Sciatic nerve (tissue), 2 donors: ENCODE measurements at places on chromosomes 11 and 22. TPM values are rescaled to one million over a fixed set of nuclear protein-coding genes. Genes with fewer than 3 reads are reported as not detected.

DNA sequence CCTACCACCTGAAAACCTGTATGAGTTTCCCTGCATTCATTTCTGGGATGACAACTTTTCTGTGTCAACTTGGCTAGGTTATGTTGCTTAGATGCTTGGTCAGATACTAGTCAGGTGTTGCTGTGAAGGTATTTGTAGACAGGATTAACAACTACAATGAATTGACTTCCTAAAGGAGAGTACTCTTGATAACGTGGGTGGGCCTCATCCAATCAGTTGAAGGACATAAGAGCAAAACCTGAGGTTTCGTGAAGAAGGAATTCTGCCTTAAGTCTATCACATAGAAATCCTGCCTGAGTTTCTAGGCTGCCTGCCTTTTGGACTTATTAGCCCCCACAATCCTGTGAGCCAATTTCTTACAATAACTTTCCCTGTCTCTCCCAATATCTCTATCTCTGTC is 81.2 kb upstream of the TBCEL start:
- DNase-seq = no peak

- DNase-seq = no peak
Measured at GRCh38 chr22:27419473-27419872, 382.1 kb downstream of the MN1 start.

- DNase-seq = no peak
Measured at GRCh38 chr11:94558932-94559331, 8.2 kb upstream of the PIWIL4 start.

GRCh38 chr11:113162592-113162962 is 151.8 kb upstream of the TTC12 start:
- peak; percentile 68 for DNase-seq

- no peak for DNase-seq
Measured at GRCh38 chr11:102110761-102111010, 439 bp downstream of the YAP1 start.

- DNase-seq = no peak
Measured at GRCh38 chr22:30763815-30764673, 69.4 kb downstream of the OSBP2 start.

DNA sequence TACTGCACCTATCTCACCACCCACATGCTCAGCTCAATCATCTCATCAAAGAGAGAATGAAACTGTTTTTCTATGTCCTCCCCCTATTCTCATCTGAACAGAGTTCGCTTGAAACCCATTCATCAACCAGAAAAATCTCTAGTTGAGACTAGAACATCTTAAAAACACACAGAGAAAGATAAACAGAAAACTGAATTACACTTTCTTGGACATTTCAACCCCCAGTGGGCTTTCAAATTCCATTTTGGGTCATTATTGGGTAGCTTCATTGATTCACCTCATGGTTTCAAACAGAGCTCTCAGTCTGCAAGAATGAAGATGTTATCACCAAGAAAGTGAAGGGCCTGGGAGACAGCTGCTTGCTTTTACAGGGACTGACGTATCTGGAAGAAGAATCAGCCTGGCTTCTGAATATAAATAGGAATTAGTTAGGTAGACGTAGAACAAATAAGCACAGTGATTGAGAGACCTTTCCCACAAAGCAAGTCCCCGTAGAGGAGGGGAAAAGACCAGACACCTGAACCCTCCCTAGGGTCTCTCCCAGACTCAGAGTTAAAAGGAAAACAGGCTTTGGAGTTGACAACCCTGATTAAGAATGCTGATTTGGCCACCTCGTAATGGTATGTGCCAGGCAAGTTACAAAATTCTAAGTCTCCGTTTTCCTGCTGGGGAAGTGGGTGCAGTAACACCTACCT is 155.7 kb downstream of the BBOX1 start:
- no peak for DNase-seq

- DNase-seq = no peak
Measured at GRCh38 chr11:8503910-8504364, 90.1 kb downstream of the STK33 start.

DNA sequence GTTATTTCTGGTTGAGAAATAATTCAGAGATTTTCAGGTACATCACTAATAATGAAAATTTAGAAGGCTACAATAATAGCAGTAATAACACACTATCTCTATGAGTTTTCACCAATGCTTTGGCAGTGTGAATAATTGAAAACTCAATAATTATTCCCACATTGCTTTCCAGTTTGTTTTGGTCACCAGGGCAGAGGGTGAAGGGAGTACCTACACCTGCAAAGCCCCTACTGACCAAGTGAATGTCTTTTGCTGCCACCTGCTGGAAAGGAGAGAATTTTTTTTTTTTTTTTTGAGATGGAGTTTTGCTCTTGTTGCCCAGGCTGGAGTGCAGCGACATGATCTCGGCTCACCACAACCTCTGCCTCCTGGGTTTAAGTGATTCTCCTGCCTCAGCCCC is 3.2 kb downstream of the NELL1 start:
- DNase-seq = no peak

DNA sequence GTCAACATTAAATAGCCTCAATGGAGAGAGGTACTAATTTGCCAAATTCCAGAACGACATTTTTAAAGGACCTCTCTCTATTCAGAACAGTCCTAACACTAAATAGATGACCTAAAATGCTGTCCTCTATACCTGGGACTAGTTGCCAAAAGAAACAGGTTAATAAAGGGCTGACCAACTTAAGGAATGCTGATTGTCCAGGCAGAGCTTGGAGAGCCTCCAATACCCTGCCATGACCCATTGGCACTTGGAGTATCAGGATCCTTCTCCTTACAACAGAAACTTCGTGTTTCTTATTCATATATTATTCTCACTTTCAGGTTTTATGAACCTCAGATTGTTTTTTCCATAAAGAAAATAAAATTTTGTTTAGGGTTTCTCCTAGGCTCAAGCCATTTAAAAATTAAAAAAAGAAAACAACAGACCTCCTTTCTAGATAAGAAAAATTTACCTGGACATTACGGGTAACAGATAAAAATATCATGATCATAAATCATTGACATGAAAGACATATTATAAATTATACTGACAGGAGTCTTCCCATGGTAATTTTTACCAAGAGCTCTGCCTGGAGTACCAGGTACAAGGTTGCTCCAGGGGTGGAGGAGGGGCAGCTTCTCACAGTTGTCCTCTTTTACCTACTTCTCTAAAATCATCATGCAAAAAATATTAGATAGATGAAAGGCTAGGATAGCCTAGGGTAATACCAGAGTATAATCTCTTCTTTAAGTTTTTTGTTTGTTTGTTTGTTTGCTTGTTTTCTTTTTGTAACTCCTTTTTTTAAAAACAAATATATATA is 2.0 kb downstream of the LRRC4C start:
- DNase-seq = no peak

- no peak for DNase-seq
Measured at GRCh38 chr22:45554040-45554406, 51.3 kb downstream of the FBLN1 start.

DNA sequence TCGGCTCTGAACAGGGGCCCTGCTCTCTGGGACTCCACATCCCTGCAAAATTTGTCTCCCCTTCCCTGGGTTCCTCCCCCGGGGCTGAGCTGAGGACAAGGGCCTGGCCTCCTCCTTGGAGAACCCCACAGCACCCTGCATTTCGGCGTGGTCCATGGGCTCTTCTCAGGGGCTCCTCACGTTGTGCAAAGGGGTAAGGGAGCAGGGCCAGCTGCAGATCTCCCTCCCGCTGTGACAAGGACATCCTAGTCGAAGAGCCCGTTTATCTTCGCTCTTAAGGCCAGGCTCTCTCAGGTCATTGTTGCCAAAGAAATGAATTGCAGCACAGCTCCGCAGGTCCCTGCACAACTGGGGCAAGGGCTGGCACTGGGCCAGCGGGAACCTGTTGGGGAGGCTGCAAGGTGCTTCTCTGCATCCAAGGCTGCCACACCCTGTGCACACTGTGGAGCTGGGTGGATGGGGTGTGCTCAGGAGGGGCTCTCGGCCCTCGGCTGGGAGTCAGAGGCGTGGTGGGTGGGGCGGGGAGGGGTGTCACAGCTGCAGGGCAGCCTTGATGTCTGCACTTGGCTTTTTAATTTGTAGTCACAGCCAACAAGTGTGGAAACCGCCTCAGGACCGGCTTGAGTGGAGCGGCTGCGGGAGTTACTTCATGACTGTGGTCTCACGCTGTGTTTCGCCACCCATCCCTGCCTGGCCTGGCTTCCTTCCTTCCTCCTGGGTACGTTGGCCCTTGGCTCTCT is 26.6 kb upstream of the SEPTIN5 start:
- DNase-seq = no peak

GRCh38 chr11:98069861-98070260 is 950.9 kb upstream of the CNTN5 start:
- no peak for DNase-seq

DNA sequence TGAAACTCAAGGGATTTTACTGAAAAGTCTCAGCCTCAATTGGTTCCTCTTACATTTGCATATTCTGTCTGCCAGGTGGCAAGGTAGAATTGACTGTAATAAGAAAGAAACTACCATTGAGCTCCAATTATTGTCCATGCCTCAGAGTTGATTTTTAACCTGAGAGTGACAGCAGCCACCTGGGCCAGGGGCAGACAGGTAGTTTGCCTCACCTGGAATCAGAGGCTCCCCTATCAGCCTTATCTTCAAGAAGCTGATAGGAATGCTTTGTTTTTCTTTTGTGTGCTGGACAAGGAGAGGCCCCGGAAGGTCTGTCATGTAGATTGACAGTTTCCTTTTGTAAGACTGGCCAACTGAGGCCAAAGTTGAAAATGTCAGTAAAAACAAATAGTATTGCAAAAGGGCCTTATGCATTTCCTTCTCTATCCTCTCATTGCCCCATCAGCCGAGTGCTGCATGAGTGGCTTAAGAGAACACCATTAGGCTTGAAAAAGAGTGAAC is 34.1 kb downstream of the CD44 start:
- DNase-seq = no peak

DNA sequence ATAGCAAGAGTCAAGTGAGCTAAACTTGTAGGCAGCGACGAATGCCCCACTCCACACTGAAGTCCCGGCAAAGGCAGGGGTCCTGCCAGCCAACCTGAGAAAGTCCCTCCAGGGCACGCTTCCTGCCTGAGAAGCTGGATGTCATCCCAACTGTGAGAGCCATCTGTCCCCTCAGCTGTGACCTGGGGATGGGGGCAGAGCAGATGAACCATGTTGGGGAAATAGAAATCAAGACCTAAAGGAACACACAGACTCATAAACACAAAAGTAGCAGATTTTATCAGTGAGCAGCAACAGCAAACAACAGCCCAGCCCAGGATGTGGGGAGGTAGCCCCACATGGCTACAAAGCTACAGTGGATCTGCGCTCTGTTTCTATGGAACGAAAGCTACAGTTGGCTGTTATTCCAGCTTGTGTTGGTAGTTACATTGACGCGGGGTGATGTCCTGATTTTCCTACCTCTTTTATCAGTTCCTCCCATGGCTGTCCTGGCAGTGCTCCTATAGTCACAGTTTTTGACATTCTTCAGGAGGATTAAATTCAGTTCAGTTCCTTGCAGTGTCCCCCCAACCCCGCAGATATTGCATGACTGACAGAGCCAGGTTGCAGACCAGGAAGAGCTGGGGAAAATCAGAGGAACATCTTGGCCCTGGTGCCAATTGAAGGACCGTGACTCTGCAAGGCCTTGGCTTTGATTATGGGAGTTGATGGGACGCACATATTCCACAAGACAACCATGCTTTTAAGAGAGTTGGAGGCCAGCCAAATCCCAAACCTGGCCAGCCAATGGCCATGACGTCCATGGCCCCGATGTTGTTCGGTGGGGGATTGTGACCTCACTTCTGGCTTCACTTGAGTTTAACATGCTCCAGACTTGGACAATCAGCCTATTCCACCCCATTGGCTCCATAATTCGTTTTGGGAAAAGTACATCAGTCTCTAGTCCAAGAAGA is 14.6 kb downstream of the MRGPRD start:
- DNase-seq = peak; percentile 55

DNA sequence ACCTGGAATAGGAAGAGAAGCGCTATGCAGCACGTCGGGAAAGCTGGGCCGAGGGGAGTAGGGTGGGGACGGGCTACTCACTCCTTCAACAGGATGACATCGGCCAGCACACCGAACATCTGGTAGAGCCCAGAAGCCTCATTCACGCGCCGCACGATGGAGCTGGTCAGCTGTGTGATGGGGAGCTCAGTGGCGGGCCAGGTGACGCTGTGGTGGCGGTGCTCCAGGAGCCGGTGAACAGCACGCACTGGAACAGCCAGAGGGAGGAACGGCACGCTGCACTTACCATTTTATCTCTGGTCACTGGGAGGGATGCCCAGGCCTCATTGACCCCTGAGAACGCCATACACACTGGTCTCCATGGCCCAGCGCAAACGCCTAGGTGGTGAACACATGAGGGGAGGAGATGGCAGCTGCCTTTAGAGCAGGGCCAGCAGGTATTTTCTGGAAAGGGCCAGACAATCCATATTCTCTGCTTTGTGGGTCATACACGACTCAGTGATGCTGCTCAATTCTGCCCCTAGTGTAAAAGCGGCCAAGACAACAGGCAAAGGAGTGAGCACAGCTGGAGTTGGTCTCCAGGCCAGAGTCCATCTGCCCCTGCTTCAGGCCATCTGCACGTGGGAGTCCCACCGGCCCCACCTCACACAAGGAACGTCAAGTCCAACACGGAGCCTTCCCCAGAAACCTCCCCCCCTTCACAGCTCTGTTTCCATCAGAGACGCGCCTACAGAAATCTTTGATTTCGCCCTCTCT is 8.8 kb downstream of the FOXRED2 start:
- DNase-seq = no peak

DNA sequence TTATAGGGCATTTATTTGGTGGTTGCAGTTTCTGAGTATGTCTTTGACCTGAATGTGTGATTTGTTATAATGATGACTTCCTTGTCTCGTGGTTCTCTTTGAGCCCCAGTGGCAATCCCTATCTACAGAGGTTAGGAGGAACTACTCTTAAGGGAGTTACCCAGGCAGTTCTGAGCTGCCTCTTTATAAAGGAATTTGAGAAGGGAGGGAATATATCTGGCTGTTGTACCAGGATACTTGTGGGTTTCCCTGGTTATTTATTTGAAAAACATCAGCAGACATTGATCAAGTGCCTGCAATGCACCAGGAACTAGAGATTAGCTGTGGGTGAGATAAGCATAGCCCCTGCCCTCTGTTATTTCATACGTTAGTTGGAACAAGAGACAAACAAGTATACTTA is 243.5 kb upstream of the ARHGAP20 start:
- DNase-seq = no peak

- DNase-seq = no peak
Measured at GRCh38 chr11:133842730-133843129, 2.6 kb downstream of the SPATA19 start.

The C11orf87 gene
- 0.09 TPM for total RNA-seq

The HOATZ gene
- not detected for total RNA-seq

The OR8A1 gene
- not detected for total RNA-seq

The CENPM gene
- not detected for total RNA-seq

The APOBEC3H gene
- 1.1 TPM for total RNA-seq
